ENCODE measurements at places on chromosomes 5 and 9.

GRCh38 chr9:132390966-132391365 lies 15.7 kb downstream of the TTF1 start:
- no peak for DNase-seq

- DNase-seq = no peak
Observed at GRCh38 chr5:53100606-53101005, 9.0 kb downstream of the MOCS2 start.

DNA sequence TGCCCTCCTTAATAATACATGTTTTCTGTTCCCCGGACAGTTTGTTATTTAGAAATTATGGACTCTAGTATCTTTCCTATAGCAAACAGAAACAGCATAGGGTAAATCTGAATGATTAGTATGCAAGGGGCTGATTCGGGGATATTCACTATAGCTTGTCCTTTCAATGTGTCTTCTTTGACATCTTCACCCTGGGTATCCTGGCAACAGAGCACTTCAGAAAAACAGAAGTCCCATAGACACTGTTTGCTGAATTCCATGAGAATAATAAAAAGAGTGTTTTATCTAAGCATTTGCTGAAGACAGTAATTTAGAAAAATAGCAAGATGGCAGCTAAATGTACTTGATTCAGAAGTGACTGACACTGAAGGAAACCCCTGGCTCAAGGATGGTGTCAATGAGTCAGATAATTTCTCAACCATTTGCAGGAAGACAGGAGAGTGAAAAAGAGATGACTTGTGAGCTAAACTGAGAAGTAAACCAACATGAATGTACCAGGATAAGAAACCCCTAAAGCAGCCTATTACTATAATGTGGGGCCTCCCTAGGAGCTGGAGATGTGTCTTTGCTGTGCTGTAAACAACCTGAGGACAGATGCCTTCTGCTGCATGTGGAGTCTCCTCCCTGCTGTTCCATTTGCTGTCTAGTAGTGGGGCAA lies 246.2 kb downstream of the MAN2A1 start:
- DNase-seq = no peak

- DNase-seq = no peak
Observed at GRCh38 chr9:116198344-116198743, 44.8 kb downstream of the PAPPA start.

- no peak for DNase-seq
Observed at GRCh38 chr9:2613730-2614271, 7.8 kb upstream of the VLDLR start.

DNA sequence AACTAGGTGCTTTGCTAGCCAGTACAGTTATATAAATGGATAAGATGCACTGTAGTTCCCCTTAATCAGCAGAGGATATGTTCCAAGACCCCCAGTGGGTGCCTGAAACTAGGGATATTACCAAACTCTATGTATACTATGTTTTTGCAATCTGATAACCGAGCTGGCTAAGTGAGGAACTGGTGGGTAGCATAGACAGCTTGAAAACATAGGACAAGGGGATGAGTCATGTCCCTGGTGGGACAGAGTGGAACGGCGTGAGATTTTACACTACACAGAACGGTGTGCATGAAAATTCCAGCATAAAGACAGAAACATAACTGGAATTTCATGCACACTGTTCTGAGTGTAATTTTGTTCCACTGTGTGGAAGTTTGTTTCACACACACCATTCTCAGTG lies 86.9 kb downstream of the BASP1 start:
- DNase-seq = no peak

DNA sequence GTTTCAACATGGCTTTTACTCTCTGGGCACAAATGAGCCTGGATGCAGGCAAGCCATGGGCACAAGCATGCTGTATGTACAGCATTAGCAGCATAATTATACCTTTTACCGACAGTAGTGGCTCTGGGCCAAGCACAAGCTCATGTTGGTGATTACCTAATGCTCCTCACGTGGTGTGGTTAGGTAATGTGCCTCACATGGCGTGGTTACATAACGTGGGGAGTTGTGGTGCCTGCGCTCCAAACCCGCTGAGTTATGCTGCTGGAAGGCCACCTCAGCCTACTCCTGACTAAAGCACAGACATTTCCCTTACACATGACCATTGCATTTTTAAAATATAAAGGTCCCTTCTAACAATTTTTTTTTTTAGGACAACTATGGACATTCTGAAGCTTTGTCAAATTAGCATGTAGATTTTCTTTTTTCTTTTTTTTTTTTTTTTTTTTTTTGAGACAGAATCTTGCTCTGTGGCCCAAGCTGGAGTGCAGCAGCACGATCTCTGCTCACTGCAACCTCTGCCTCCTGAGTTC lies 794.0 kb downstream of the EFNA5 start:
- DNase-seq = no peak

GRCh38 chr5:2695200-2695891 lies 56.1 kb downstream of the IRX2 start:
- DNase-seq = no peak

DNA sequence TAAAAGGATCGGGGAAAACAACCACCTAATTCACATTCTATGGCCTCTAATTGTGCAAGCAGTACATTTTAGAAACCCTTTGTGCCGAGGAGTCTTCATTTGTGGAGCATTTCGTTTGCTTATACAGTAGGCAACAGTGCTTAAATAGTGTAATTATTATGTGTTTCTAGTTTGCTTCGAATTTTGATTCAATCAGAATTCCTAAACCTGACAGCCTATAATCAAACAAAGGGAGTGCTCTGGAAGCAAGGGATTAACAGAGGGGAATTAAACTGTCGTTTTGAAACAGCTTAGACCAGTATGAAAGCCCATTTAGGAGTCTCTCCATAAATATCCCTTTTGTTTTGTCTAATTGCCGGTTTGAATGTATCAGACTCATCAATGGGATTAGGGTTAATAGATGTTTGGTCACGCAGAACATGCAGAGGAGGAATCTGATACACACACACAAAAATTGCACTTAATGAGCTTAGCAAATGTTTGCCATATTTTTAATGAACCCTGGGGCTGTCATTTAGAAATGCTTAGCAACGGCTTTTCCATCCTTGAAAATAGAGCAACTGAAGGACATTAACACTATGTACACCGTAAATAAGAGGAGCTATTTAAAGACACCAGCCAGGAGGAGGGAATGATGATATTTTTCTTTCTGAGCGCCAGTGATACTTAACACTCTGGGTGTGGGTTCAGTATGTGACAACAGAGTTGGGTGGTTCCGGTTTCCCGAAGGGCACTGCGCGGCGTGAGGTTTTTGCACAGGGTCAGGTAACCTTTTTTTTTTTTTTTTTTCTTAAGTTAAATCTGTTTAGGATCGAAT lies 404.7 kb downstream of the TLE4 start:
- DNase-seq = no peak

- DNase-seq = no peak
Observed at GRCh38 chr5:107254214-107254901, 416.4 kb downstream of the EFNA5 start.

- DNase-seq = no peak
Observed at GRCh38 chr9:123162360-123162759, 106.0 kb downstream of the STRBP start.

DNA sequence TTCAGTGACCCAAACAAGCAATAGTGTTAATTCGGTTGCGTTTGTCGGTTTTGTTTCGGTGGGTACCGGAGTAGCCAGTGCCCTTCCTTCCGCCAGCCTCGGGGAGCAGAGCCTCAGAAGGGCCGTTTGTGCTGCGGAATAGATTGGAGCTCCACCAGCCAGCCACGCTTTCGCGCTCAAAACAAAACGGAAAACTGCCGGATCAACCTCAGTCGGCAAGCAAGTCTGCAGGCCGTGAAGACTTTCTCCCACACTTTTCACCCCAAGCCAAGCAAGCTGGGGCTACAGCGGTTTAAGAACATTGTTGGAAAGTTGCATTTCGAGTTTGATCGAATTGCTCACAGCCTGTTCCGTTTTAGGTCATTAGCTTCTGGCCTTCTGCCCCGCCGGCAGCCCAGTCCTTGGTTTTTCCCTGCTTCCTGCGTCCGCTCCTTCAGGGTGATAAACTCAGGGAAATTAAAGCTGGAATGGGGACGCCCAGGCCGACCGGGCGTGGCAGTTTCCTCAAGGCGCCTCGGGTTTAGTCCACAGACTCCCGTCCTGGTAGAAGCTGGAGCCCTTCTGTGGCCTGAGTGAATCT lies 803 bp upstream of the CCNO start:
- DNase-seq = no peak

- no peak for DNase-seq
Observed at GRCh38 chr5:111635916-111636570, 121.0 kb downstream of the NREP start.

DNA sequence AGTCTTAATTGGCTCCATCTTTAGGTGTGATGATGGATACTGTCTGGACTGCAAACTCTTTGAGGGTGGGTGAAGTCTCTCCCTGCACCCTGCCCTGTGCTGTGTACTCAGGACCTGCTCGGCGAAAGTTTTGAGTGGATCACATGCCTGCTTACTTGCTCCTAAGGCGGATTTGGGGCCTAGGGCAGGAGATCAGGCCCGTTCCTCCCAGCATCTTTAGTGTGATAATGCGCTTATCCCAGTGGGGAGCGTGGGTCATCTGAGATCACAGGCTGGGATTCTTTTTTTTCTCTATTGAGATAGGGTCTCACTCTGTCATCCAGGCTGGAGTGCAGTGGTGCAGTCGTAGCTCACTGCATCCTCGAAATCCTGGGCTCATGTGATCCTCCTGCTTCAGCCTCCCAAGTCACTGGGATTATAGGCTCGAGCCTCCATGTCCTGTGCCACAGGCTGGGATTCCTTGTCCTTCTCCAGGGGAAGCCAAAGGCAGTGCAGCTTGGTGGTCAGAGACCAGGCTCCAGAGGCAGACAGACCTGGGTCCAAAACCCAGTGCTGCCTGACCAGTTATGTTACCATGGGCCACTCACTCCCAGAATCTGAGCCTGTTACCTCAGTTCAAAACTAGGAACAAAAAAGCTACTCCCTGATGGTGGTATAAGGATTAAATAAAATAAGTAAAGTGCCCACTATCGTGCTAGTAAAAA lies 59.7 kb downstream of the ZNF618 start:
- DNase-seq = no peak

DNA sequence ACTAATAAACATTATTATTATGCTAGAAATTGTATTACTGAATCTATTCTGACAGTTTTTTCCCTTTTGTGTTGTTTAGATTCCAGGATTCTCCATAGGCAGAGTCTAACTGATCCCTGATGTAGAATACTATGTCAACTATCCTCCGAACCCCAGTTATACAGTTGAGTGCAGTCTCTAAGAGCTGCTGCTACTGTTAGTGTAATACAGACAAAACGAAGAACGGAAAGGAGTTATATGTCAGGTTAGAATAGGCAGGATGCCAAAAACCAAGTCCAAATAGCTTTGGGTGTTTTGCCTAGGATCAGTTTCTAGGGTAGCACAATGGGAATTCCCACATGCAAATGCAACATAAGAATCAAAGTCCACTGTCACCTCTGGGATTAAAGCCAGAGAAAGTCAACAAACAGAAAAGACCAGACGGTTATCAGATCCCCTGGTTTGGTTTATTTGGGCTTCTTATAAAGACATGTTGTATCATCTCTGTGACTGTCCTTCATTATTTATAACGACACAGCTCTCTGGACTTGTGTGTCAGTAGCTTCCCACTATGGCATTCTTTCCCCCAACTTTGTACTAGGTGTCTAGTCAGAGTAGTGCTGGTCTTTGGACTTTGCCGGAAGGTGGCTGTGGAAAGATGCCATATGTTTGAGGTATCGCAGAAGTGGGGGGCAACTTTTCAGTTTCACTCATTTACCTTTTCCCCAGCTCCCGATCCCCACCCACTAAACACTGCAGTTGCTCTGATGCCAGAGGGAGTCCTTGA lies 14.9 kb upstream of the TMEM38B start:
- no peak for DNase-seq

DNA sequence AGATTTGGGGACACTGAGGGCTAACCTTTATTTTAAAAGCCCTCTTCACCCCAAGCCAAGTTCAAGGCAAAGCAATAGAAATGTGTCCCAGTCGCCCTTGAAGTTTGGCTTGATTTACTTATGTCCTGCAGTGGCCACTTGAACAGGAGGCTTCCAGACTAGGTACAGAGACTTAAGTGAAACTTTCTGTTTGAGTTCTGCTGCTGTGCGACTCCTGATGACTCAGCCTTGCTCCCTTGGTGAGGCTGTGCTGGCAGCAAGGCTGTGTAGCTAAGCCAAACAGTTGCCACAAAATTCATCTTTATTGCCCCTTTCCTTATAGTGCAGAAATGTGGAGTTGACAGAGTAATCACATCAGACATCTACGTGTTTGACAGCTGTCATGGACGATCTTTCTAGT lies 68.8 kb upstream of the NTRK2 start:
- DNase-seq = no peak

- no peak for DNase-seq
Observed at GRCh38 chr9:130185017-130185416, 12.8 kb downstream of the NCS1 start.

DNA sequence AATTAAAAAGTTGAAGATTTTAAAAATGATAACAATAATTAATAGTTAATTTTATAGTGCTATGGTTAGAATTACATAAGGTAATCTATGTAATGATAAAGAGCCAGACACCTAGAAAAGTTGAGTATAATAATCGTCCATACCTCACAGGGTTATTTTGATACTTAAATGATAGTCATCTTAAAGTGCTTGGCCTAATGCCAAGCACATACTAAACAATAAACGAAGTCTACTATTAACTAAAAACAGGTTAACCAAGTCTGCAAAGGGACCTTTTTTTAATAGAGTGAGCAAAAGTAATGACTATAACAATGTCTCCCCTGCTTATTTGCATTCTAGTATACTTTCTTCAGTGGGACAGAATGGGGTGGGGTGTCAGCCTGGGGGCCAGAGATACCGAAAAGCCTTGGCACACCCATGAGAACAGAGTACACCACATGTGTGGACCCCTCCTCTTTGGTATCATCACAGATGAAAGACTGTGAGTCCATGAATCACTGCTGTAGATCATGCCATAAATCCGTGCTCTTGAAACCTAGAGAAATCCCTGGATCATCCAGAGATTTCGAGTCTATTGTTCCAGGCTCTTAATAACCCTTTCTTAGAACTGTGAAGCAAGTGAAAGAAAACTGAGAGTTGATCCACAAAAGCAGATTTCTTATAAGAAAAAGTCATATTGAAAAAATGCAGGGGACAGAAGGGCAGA lies 249.5 kb downstream of the PRELID2 start:
- DNase-seq = no peak

DNA sequence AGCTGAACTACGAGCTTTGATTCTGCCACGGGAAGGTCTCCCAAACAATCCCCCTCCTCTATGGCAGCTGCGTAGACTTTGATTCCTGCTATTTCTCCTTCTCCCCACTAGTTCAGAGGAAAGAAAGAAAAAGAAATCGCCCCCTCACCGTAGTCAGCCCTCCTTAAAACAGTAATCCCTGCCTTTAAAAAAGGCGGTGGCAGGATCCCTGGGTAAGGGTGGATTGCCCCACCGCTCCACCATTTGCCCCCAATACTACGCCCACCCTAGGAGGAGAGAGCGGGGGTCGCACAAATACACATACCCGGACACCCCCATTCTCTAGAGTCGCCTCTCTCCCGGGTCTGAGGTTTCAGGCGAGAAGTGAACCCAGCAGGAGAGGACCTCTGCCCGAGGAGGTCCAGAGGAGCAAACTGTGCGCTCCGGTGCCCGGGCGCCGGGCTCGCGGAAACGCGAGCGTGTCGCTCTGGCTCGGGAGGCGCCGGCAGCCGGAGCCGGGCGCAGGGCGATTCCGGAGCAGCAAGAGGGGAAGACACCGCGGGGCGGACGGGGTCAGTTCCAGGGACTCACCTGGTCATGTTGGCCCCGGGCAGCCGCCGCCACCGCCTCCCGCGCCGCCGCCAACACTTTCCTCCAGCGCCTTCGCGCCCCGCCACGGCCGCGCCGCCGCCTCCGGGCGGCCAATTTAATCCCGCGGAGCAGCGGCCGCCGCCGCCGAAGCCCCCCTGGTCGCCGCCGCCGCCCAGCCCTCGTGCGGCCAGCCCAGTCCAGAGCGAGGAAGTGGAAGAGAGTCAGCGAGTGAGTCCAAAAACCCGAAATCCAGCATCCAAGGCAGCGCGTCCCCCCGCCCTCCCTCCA lies 1057.7 kb upstream of the DMAC1 start:
- DNase-seq = no peak
